ENCODE measurements at places on chromosomes 12 and 14.

DNA sequence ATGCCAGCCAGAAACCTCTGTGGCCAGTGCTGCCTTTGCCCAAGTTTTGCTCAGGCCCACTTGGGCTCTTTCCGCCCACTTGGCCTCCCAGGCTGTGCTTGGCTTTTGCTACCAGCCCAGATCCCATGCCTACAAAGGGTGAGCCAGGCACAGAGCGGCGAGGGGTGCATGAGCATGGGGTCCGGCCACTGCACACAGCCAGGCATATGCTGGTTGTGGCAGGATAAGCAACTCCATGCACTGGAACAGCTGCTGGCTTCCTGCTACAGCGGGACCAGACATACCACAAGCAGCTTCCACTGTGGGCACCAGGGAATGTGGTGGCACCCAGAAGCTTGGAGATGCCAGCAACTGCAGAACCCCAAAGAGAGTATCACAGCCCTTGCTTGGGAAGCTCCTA is 45.7 kb upstream of the PRPF39 start:
- DNase-seq = no peak

DNA sequence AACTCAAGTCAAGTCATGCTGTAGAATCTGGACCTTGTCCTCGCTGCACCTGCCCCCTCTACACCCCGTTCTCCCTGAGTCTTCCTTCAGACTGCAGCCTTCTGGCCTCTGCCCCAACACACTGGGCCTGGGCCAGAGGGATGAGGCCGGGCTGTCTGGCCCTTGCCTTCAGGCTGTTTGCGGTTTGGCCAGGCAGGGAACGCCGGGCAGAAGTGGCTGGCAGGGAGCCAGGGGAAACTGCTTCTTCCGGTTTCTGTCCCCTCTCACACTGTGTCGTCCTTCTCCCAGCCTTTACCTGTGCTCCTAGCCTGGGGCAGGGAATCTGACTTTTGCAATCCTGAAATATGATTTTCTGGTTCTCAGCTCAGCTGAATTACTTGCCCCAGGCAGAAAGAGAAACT is 13.5 kb downstream of the DGLUCY start:
- no peak for DNase-seq

GRCh38 chr14:95389471-95390011 is 69.8 kb upstream of the CLMN start:
- DNase-seq = no peak

GRCh38 chr12:62803756-62804155 is 131.2 kb downstream of the PPM1H start:
- DNase-seq = no peak

- DNase-seq = no peak
These were observed 1.8 kb downstream of the RASSF9 start for GRCh38 chr12:85834378-85834777.

DNA sequence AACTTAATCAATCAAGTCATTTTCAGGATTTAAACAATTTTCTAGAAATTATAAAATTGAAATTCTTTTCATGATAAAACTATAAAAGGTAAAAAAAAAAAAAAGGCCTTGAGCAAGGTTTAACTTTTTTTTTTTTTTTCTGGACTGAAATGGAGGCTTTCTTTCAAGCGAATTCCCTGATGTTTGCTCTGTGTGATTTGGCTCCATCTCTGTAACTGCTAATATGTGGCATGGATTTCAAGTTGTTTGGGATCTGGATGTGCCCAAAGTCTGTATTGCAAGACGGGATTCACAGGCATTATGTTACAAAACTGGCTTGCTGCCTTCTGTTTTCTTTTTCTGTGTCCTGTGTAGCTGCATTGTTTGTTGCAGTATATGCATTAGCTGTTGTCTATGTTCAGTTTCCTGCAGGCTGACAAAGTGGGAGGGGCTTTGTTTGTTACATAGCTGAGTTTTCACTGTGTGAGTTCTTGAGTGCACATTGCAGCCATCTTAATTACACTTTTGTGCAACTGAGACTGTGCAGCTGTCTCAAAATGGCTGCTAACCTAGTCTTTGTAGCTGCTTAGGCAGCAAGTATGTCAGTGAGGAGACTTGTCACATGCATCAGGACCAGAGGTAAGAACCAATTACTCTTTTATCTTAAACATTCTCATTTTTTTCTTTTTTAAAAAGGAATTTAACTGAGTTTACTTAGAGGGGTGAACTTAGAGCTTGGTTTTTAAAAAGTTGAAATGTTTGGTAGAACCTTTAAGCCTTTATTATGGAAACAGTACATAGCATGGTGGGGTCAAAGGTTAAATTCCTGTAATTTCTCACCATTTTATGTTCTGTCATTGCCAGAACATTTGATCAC is 19.5 kb downstream of the ATF7IP start:
- DNase-seq = peak; percentile 83

Data from CD4-positive, alpha-beta T cell treated with Interleukin-15 for 4 hours (primary cell).